Endothelial cell (in vitro differentiated cells): ENCODE measurements at places on chromosomes 1 and 21. TPM values are rescaled to one million over a fixed set of nuclear protein-coding genes. Genes with fewer than 3 reads are reported as not detected.
A peak's percentile ranks its signal among the peaks of the same experiment; 100 is the strongest.

The MNDA gene
- not detected for total RNA-seq

The TMEM82 gene
- total RNA-seq: not detected

The CYP4A11 gene
- not detected for total RNA-seq

The HTR6 gene
- total RNA-seq: not detected

The TTC39A gene
- total RNA-seq: 0.95 TPM

- DNase-seq: no peak
- no peaks in the 10 kb centered on the region for H3K36me3 ChIP-seq
- H3K27me3 ChIP-seq: peaks cover 4% of the 10 kb centered on the region
- no peaks in the 10 kb centered on the region for H3K4me1 ChIP-seq
- no peak overlapping the region for H3K4me3 ChIP-seq
Measured at GRCh38 chr1:2623571-2624337, 9.1 kb downstream of the MMEL1 start.

GRCh38 chr1:214396330-214396729, 115.4 kb downstream of the SMYD2 start:
- H3K27me3 ChIP-seq: peaks cover 1% of the 10 kb centered on the region
- DNase-seq: no peak
- H3K36me3 ChIP-seq: peaks cover 12% of the 10 kb centered on the region
- H3K4me1 ChIP-seq: no peaks in the 10 kb centered on the region

DNA sequence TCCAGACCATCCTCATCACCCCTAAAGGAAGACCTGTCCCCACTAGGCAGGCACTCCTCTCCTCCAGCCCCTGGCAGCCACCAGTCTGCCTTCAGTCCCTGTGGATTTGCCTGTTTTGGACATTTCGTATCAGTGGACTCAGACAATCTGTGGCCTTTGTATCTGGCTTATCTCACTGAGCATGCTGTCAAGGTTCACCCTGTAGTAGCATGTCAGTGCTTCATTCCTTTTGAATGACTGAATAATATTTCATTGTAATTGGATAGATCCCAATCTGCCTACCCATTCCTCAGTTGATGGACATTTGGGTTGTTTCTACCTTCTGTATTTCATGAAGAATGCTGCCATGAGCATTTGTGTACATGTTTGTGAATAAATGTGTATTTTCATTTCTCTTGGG, 32.9 kb upstream of the RNF187 start:
- no peak overlapping the region for H3K27ac ChIP-seq
- H3K27me3 ChIP-seq: peaks cover 8% of the 10 kb centered on the region
- peaks cover 6% of the 10 kb centered on the region for H3K36me3 ChIP-seq
- H3K4me1 ChIP-seq: peaks cover 15% of the 10 kb centered on the region

GRCh38 chr1:234270581-234271242, 102.5 kb upstream of the COA6 start:
- no peak overlapping the region for H3K27ac ChIP-seq
- H3K4me1 ChIP-seq: no peaks in the 10 kb centered on the region
- H3K36me3 ChIP-seq: peaks cover 4% of the 10 kb centered on the region
- DNase-seq: no peak

- H3K4me1 ChIP-seq: peaks cover 13% of the 10 kb centered on the region
- no peaks in the 10 kb centered on the region for H3K27me3 ChIP-seq
- peaks cover 36% of the 10 kb centered on the region for H3K36me3 ChIP-seq
- no peak for DNase-seq
- H3K27ac ChIP-seq: peak overlapping the region; percentile 27
Measured at GRCh38 chr1:40450495-40451237, 390 bp downstream of the ZFP69B start.

DNA sequence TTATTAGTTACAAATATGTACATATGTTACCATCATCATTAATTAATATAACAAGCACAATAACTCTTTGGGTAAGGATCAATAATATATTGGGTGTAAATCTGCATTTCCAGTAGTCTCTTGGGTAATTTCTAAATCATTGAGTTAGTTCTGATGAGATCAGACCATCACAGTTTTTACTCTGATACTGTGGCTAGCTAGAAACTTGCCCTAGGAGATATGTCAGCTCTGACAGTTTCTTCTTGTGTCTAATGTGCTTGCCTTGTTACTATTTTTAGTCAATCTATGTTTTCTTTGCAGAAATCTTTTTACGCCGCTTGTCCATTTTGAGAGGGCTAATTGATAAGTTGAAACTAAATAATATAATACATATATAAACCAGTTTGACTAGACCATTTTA, 285.6 kb upstream of the ST6GALNAC5 start:
- no peaks in the 10 kb centered on the region for H3K4me1 ChIP-seq
- no peak overlapping the region for H3K4me3 ChIP-seq
- no peak for DNase-seq

- no peak overlapping the region for H3K4me3 ChIP-seq
- peaks cover 9% of the 10 kb centered on the region for H3K27me3 ChIP-seq
- H3K27ac ChIP-seq: no peak overlapping the region
- H3K4me1 ChIP-seq: peaks cover 10% of the 10 kb centered on the region
- DNase-seq: no peak
- no peaks in the 10 kb centered on the region for H3K36me3 ChIP-seq
Measured at GRCh38 chr1:20666804-20667203, 5.6 kb upstream of the DDOST start.

- peaks cover 73% of the 10 kb centered on the region for H3K4me1 ChIP-seq
- H3K36me3 ChIP-seq: peaks cover under 1% of the 10 kb centered on the region
- no peak overlapping the region for H3K27ac ChIP-seq
- peak overlapping the region; percentile 51 for H3K4me3 ChIP-seq
Measured at GRCh38 chr1:197915862-197916499, 1.2 kb upstream of the LHX9 start.

DNA sequence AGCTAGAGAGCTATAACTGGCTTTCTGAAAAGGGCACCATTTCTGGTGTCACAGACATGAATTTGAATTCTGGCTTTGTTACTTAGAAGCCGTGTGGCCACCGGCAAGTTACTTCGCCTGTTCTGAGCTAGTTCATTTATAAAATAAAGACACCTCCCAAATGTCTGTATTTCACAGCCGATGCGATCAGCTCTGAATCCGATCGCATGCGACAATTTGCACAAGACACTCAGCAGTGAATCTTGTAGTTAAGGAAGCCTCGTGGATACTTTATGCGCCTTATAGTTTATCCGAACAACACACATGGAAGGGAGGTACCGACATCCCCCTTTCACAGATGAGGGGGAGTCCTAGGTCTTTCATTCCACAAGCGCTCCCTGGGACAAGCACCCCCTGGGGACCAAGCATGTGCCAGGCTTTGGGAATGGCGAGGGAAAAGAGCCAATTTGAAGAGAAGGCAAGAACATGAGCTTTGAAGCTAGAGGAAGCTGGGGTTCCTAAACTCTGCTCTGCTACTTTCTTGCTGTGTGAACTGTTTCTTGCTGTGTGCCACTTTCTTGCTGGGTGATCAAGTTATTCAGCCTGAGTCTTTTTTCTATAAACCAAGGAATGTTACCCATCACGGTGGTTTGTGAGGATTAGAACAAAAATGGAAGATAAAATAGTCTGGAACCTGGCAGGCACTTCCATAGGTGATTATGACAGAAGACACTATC, 3.9 kb downstream of the ID3 start:
- peak overlapping the region; percentile 88 for H3K27ac ChIP-seq
- H3K36me3 ChIP-seq: peaks cover 9% of the 10 kb centered on the region
- DNase-seq: no peak
- H3K27me3 ChIP-seq: peaks cover 7% of the 10 kb centered on the region
- peak overlapping the region; percentile 89 for H3K4me3 ChIP-seq

- peaks cover 10% of the 10 kb centered on the region for H3K36me3 ChIP-seq
- H3K27ac ChIP-seq: no peak overlapping the region
- H3K4me1 ChIP-seq: peaks cover 1% of the 10 kb centered on the region
- DNase-seq: no peak
- H3K4me3 ChIP-seq: no peak overlapping the region
- H3K27me3 ChIP-seq: peaks cover 17% of the 10 kb centered on the region
Measured at GRCh38 chr1:6471970-6472368, 6.0 kb upstream of the TNFRSF25 start.
